ENCODE measurements at places on chromosomes 16 and 17.

GRCh38 chr16:27202923-27203506 lies 311 bp upstream of the KDM8 start:
- peak; percentile 92 for DNase-seq

GRCh38 chr16:27627136-27627535 lies 77.2 kb downstream of the KATNIP start:
- DNase-seq, result no peak

DNA sequence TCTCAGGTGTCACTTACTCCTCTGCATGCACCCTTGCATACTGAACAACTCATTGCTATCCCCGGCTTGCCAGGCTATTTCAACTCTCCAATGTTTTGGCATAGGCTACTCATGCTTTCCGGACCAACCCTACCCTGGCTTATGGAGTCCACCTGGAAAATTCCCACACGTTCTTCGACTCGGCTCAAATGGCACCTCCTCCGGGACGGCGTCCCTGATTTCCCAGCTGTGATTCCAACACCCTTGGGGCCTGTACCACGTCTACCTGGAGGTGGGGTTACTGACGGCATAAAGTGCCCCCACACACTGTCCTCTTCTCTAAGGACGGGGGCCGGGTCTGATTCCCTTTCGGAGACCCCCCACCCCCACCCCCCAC lies 498 bp downstream of the SMYD4 start:
- DNase-seq, result peak; percentile 11

GRCh38 chr16:80615735-80616134 lies 74.9 kb downstream of the DYNLRB2 start:
- DNase-seq, result no peak

DNA sequence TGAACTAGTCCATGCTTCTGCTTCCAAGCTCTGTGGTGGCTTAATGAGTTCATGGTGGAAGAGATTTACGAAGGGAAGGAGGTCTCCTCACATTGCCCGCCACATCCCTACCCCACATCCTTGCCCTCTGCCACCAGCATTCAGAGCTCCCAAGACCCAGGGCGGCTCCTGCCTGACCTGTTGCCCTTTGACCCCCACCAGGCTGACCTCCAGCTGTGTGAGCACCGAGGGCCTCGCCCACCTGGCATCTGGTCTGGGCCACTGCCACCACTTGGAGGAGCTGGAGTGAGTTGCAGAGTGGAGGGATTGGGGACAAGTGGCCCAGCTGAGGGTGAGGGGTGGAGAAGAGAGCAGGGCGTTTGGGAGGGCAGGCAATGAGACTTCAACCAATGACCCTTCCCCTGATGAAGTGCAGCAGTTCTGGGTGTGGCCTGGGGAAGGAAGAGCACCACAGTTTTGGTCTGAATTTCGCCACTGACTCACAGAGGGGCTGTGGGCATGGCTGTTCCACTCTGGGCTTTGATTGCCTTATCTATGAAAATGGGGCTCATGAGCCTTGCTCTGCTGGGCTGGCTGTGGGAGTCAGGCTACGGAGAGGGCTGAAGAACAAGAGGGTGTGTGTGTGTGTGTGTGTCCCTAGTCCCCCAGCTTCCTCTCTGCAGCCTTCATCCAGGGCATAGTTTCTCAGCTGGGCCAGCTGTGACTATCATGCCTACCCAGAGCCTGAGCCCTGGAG lies 22.6 kb upstream of the CPNE2 start:
- no peak for DNase-seq

GRCh38 chr17:3754066-3754457 lies 30.4 kb downstream of the HASPIN start:
- no peak for DNase-seq

GRCh38 chr16:4261557-4262172 lies 11.2 kb downstream of the TFAP4 start:
- peak; percentile 50 for DNase-seq

GRCh38 chr17:82274134-82275020 lies 877 bp upstream of the CSNK1D start:
- no peak for DNase-seq

- DNase-seq, result no peak
These were observed 28.7 kb upstream of the ATF7IP2 start for GRCh38 chr16:10356870-10357842.

DNA sequence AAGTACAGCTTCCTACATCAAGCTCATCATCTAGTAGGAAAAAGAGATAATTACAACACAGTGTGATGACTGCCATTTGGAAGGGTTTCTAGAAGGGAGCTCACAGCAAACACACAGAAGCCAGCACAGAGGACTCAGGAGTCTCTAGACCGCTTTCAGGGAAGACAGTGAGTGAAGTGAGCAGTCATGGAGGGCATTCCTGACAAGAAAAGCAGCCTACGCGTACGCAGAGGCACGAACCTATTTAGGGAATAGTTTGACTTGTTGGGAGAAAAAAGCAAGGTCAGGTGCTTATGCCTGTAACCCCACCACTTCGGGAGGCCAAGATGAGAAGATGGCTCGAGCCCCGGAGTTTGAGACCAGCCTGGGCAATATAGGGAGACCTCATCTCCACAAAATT lies 8.4 kb upstream of the HASPIN start:
- DNase-seq, result no peak

DNA sequence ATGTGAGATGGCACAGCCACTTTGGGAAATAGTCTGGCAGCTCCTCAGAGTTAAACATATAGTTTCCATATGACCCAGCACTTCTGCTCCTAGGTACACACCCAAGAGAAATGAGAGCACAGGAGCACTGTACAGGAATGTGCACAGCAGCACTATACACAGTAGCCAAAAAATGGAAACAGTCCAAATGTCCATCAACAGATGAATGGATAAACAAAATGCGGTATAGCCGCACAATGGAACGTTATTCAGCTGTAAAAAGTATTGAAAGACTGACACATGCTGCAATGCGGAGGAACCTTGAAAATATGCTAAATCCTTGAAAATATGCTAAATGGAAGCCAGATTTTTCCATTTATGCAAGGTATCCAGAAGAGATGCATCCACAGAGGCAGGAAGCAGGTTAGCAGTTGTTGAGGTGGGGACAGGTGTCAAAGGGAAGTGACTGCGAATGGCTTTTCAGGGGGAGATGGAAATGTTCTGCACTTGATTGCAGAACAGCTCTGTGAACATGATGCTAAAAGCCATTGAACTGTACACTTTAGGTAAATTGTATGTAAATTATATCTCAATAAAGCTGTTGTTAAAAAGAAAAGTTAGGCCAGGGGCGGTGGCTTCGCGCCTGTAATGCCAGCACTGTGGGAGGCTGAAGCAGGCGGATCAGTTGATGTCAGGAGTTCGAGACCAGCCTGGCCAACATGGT lies 80.7 kb downstream of the MPRIP start:
- DNase-seq, result no peak

GRCh38 chr16:4477966-4478365 lies 1.8 kb downstream of the HMOX2 start:
- DNase-seq, result peak; percentile 47

DNA sequence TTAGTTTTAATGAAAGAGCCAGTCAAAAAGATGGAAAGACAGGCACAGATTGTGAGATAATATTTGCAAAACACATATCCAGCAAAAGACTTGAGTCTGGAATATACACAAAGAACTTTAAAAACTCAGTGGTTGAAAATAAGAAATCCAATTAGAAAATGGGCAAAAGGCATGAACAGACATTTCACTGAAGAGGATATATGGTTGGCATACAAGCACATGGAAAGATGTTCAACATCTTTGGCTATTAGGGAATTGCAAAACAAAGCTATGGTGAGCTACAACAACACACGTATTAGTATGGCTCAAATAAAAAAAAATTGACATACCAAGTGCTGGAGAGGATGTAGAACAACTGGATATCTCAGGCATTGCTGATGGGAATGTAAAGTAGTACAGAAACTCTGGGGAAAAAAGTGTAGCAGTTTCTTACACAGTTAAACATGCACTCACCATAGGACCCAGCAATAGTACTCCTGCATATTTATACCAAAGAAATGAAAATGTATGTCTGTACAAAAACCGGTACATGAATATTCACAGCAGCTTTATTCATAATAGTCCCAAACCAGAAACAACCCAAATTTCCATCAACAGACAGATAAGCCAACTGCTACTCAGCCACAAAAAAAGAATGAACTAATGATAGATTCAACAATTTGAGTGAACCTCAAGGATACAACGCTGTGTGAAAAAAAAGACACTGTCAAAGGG lies 44.4 kb upstream of the MRTFB start:
- no peak for DNase-seq

GRCh38 chr16:67304020-67304419 lies 22.5 kb downstream of the KCTD19 start:
- DNase-seq, result no peak

DNA sequence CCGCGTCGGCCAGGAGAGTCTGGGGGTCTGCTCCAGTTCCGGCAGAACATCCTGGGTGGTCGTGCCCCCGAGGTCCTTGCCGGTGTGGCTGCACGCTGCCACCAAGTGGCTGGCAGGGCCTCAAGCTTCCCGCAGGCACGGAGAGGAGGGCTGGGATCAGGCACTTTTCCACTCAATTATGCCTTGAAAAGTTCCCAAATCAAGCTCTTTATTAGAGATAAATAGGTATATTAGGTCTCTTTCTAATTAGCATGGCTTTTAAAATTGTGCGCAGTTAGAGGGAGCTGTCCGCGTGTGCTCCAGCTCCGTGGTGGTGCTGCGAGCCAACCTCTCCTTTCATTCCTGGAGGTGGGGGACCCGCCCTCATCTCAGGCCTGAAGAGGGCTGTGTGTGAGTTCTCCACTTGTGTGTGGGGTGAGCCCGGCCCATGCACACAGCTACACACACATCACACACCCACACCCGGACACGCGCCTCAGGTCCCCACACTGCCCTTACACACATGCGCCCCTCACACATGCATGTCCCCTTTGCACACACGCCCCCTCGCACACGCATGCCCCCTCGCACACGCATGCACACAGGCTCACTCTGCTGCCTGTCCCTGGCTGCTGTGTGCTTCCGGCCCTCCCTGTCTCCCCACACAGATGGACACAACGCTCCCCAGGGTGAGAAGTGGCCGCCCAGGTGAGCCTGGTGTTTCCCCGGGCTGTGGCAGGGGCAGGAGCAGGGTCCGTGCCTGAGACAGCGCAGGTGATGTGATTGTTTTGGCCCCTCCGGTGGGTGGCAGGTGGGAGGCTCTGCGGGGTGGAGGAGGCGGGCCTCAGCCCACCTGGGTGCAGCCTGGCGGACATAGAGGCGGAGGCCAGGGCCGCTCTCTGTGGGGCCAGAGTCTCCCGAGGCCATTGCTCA lies 28.8 kb downstream of the CACNA1H start:
- no peak for DNase-seq
